ENCODE measurements at places on chromosomes 7 and 10.

GRCh38 chr7:100102950-100103840 is 1.8 kb downstream of the AP4M1 start:
- DNase-seq = no peak

DNA sequence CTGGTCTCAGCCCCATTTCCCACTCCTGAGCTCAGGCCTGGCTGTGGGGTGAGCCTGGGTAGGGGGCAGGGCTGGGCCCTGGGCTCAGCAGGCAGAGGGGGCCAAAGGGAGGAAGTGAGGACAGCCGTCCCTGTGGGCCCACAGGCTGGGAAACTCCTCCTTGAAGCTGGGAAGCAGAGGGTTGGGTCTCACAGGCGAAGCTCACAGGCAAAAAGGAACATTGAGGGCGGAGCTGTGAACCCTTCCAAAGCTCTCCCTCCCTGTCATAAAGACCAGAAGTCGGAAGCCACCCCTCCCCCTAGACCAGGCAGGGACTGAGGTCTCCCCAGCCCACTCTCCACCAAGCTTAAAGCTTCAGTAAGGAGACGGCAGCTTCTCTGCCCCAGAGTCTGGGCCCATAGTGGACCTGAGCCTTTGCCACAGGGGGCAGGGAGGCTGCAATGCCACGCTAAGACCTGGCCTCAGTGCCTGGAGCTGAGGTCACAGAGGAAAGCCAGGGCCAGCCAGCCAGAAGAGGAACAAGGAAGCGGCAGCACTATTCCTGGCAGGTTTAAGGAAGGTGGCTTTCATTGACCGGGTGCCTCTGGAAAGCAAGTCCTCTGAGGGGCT is 1.0 kb upstream of the KCP start:
- DNase-seq = no peak

DNA sequence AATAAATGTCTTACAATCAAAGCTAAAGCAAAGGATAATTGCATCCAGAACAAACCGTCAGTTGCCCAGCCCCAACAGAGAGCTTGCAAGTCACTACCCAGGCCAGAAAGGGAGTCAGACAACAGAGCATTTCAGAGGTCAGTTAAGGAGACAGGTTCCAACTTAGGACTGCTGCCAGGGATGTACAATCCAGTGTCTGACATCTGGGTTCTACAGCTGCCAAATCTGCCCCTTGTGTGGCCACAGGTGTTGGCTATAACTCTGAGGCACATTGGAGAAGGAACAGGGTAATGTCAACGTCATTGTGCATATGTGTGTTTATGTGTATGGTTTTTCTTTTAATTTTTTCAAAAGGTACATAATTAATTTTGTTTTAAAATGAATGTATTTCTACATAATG is 85.2 kb upstream of the GLCCI1 start:
- DNase-seq = no peak

DNA sequence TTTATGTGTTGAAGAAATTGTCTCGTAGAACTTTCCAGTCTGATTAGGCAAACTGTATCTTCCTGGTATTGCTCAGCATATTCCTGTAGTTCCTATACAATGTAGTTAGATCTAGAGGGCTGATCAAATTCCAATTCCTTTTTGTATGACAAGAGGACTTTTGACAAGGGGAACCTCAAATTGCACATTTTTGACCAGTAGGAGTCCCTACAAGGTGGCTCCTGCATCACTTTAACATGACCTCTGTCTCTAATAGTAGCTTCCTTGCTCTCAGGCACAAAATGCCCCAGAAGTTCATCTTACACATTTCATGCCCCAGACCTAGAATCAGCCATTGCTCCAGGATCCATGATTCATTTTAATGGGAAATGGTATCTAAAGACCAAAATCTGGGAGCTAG is 18.7 kb downstream of the HERPUD2 start:
- DNase-seq = no peak

GRCh38 chr10:52215745-52216361 is 98.2 kb upstream of the DKK1 start:
- DNase-seq = peak; percentile 62

GRCh38 chr10:86667421-86668181 is 710 bp upstream of the LDB3 start:
- no peak for DNase-seq

DNA sequence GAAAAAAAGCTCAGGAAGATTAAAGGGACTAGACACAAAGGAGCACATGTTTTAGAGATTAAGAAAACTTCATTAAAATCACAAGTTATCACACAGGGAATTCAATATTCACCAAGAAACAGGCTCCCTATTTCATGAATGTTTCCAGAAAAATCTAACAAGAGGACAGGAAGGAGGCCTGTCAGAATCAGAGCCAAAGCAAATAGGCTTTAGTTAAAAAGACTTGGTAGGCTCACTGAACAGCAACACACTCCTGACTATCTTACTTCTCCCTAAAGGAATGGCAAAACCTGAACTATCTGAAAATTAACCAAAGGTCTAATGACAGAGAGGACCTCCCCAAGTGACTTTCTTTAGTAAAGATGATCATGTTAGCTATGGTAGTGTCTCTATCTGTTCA is 188.3 kb upstream of the MEOX2 start:
- DNase-seq = no peak

- DNase-seq = no peak
Measured at GRCh38 chr7:29797112-29797944, 9.0 kb upstream of the WIPF3 start.

GRCh38 chr10:20858292-20859124 is 38.6 kb downstream of the NEBL start:
- DNase-seq = peak; percentile 5

- DNase-seq = no peak
Measured at GRCh38 chr10:6649903-6650302, 69.8 kb upstream of the PRKCQ start.

Data from neuronal stem cell (in vitro differentiated cells).